ENCODE measurements at places on chromosomes 12 and 14.

DNA sequence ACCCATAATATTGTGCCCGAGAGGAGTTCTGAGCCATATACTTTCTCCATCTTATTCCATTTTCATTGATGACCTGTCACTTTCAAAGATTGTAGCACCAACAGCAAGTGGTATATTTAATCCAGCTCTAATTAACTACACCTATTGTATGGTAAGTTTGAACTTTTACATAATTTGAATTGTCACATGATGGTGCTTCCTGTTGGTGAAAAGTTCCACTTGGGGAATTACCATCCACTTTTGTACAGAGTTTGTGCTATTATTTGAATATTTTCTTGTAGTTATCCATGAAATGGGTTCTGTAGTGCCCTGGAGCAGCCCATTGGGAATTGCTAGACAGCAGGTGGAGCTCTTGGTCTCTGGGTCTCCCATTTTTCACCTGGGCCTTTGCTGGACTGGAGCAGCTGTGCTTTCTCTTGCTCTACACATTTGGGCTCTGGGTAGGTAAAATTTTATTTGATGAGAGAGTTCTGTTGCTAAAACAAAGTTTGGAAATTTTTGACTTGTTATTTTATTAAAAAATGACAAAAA lies 3.0 kb downstream of the SMCO3 start:
- no peak for DNase-seq

GRCh38 chr12:66495709-66496108 lies 183.2 kb downstream of the GRIP1 start:
- DNase-seq: no peak

- DNase-seq: no peak
Measured at GRCh38 chr12:132389526-132390286, 60.3 kb upstream of the GALNT9 start.

DNA sequence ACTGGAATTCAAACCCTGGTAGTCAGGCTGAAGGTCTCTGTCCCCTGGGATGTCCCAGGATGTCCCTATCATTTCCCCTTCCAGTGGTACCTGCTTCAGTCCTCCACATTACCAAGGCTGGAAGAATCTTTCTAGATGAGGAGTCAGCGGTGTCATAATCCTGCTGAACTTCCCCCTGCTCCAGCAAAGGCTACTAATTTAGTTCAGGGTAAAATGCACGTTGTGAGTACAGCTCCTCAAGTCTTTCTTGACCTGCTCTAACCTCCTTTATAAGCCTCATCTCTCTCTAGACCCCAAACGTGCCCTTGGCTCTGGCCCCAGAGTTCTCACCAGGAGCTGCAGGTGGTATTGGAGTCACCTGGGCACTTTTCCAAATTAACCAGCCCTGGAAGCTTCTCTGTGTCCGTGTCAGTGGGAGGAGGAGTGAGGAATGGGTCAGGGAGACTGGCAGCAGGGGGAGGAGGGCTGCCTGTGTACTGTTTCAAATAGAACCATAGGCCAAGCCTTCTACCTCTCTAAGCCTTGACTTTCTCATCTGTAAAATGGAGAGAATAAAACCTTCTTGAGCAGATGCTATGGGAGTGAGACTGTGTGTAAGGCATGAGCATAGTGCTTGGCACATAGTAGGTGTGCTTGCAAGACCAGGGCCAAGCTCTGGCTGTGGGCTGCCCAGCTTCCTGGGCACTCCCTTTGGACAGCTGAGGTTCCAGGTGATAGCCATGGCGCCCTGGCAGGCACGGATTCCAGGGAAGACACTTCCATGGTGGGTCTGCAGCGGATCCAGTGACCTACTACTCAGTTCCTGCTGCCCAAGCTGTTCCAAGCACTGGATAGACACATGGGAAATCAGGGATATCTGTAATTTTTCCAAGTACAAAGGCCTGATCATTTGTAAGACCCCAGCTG lies 24.5 kb downstream of the ASB2 start:
- no peak for DNase-seq

DNA sequence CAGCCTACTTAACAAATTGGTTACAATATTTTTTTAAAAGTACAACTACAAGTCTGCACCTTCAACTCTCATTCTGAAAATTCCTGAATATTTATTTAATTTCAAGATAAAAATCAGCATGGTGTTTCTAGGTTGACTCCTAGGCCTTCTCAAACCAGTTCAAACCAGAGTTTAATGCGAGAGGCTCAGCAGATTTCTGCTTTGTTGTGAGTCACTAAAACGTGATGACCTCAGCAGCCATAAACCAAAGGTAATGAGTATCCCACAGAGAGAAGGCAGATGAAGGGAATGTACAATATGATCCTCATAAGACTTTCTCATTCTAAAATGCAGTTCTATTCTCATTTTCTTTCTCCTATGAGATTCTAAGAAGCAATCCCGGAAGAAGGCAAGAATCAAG lies 1.5 kb downstream of the PRDM4 start:
- no peak for DNase-seq

DNA sequence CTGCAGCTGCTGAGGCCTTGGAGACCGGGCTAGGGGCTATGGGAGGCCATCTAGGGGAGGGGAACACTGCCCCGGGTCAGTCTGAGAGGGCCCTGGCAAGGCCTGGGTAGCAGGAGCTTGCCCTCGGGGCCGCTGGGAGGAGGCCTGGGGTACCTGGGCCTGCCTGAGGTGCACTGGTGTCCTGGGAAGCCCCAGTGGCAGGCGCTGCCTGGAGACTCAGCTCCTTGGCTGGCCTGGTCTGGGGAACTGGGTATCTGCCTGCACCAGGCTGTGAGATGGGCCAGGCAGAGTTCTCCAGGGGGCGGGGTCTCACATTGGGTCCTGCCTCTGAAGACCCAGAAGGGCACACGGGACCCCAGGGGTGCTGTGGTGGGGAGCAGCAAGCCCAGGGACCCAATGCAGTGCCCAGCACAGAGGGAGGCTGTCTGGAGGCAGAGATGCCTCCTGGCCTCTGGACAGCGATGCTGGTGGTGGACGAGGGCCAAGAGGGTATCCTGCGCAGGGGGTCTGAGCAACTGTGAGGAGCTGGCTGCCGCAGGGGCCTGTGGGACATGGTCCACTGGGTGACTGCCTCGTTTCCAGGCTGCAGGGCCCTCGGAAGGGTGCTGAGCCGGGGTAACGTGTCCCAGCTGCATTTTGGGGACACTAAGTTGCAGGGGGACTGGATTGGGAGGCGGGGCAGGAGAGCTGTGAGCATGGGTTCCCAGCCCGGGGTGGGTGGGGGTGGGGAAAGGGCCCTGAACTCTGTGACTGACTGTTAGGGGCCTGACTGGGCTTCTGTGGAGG lies 7.4 kb upstream of the MTA1 start:
- DNase-seq: no peak

GRCh38 chr14:87896393-87897380 lies 96.3 kb downstream of the GALC start:
- DNase-seq: peak; percentile 4

- no peak for DNase-seq
Measured at GRCh38 chr12:64658892-64659481, 48.7 kb downstream of the RASSF3 start.

DNA sequence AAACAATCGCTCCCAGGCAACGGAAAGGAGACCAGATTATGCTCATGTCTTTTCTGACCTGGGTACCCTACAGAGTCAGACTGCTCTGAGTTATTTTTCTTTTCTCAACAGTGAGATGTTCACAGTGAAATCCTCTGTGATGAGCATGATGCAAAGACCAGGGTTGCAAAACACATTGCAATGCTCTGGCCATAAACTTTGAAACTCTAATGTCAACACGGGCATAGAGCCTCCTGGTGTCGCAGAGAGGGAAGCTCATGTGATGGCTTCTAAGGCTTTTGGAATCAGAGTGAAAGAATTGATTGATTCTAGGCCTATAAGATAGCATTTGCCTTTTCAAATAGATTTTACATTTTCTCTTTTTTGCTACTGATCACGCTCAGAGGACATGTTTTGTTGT lies 193.4 kb downstream of the RASSF9 start:
- no peak for DNase-seq

DNA sequence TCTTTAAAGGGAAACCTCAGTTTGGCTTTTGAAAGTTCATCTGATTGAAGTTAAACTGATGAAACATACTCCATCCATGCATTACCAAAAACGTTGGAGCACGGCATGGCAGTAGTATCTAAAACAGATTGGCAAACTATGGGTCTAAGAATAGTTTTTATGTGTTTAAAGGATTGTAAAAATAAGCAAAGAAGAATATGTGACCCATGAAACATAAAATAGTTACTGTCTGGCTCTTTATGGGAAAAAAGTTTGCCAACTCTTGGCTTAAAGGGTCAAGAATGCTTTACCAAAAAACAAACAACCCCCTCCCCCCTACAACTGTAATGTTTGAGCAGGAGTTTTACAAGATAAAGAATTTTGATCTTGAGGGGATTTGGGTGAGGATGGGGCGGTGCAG lies 32.6 kb downstream of the TRAF3 start:
- no peak for DNase-seq

GRCh38 chr14:20530771-20531571 lies 25.6 kb downstream of the RNASE10 start:
- peak; percentile 58 for DNase-seq

- DNase-seq: no peak
Measured at GRCh38 chr14:55976655-55977054, 141.6 kb upstream of the PELI2 start.

GRCh38 chr14:20372796-20373195 lies 29.4 kb downstream of the PARP2 start:
- no peak for DNase-seq

GRCh38 chr12:120359128-120359527 lies 9.8 kb downstream of the MSI1 start:
- no peak for DNase-seq

DNA sequence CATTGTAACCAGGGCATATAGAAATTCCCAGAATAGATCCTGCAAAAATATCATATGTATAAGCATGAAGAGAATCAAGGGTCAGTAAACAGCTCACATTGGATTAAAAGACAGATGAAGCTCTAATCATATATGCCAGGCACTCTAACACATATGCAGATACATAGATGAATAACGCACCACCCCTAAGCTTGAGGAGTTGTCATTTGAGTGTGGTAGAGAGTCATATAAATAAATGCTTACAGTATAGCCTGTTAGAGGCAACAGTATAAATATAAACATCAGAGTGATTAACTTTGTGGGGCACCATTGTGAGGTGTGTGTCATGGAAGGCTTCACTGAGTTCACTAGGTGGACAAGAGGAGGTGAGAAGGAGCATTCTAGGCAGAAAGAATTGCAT lies 346.7 kb upstream of the PRICKLE1 start:
- DNase-seq: no peak

GRCh38 chr14:103378038-103378854 lies 7.0 kb upstream of the MARK3 start:
- DNase-seq: no peak

DNA sequence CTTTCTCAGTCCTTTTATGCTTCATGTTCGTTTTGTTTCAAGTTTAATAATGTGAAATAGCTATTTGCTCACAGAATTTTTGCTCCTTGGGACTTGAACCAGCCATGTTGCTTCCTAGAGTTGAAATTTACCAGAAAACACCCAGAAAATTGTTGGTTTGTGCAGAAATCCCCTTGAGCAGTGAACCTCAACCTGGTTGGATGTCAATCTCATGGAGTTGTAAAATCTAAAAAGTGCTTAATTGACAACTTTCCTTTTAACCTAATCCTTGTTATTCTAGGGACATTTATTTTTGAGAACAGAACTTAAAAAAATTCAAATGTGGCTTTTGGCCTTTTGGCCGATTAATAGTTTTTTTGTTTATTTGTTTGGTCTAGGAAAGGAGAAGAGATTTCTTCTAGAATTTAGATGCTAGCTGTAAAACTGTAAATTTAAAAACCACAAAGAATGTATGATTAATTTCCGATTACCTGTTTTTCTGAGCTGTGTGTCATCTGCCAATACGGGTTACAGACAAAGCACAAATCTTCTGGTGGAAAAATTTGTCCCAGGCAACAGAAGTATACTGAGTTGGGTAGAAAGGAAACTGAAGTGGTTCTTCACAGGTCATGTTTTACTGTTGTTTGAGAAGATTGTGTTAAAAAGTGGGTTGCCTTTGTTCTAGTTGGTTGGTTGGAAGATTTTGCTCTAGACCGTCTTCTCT lies 154.4 kb downstream of the FUT8 start:
- DNase-seq: no peak

DNA sequence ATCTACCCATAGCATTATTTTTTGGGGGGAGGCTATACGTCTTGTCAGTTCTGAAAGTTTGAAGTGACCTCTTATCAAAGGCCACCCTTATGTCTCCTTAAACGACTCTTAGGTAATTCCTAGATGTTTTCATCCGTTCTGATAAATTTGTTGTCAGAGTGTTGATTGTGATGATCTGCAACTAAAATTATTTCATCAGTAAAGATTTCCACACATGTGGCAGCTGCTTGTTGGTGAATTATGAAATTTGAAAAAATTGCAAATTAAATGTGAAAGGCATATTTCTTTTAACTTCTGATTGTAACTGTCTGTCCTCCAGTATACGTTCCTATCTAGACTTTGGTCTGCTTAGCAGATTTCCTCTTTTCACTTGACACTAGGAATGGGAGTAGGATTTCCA lies 1.4 kb downstream of the ADIPOR2 start:
- no peak for DNase-seq

DNA sequence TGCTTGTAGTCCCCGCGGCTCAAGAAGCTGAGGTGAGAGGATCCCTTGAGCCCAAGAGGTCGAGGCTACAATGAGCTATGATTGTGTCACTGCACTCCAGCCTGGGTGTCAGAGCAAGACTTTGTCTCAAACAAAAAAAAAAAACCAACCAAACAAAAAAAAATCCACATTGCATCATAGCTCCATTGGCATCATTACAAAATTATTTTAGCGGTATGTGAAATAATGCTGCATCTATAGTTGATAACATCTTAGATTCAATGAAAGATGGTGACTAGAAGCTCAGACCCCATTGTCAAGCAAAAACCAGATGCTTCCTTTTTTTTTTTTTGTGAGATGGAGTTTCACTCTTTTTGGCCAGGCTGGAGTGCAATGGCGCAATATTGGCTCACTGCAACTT lies 14.8 kb upstream of the PTHLH start:
- no peak for DNase-seq

DNA sequence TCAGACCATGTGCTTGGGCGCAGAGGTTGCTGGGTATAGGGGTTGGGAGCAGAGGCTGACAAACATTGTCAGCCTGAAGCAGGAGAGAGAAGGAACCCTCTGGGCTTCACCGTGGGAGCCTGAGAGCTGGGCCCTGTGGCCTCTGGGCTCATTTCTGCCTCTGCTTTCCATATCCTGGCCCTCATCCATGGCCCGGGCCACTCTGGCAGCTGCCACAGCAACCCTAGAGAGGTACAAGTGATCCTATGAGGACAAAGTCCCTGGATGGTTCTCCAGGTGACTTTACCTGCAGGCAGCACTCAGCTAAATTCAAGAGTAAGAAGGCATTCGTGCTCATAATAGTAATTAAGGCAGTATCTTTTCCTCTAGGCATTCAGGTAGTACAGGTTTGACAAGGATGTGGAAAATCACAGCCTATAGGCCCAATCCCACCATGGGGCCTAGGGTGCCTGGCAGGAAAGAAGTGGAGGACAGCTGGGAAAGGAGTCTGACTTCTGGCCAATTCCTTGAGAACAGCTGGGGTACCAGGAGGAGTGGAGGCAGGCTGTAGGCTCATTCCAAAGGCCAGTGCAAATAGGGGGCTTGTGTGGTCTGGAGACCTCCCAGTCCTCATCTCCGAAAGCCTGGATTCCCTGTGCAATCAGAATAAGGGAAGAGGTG lies 3.6 kb upstream of the TTC7B start:
- DNase-seq: no peak
